CD8-positive, alpha-beta memory T cell (primary cell): ENCODE measurements at places on chromosomes 2 and 18. TPM values are rescaled to one million over a fixed set of nuclear protein-coding genes. Genes with fewer than 3 reads are reported as not detected.

- no peak for DNase-seq
- H3K4me3 ChIP-seq: no peak overlapping the region
- no peak overlapping the region for H3K27ac ChIP-seq
- H3K27me3 ChIP-seq: no peaks in the 10 kb centered on the region
Observed at GRCh38 chr18:12445554-12445953, 37.8 kb downstream of the PRELID3A start.

GRCh38 chr2:11914455-11914854 lies 168.0 kb downstream of the LPIN1 start:
- no peak overlapping the region for H3K27ac ChIP-seq
- no peak for DNase-seq
- H3K4me3 ChIP-seq: no peak overlapping the region
- H3K27me3 ChIP-seq: no peaks in the 10 kb centered on the region

DNA sequence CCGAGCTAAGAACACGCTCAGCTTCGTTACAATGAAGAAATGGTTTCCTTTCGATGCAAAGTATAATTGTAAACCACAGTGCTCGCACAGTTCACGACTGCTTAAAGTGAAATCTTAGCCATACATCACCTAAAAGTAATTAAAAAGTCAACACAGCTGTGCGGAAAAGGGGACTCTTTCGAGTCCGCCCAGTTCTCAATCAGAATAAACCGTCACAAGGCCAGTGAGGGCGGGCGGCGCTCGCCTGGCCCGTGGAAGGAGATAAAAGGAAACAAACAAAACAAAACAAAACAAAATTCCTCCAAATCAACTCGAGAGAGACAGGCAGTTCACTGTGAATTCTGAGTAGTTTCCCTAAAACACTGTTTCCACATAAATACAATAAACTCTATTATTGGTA lies 200.9 kb downstream of the TWIST2 start:
- no peaks in the 10 kb centered on the region for H3K36me3 ChIP-seq
- H3K27me3 ChIP-seq: no peaks in the 10 kb centered on the region
- no peaks in the 10 kb centered on the region for H3K4me1 ChIP-seq
- no peak overlapping the region for H3K4me3 ChIP-seq
- no peak for DNase-seq
- no peak overlapping the region for H3K27ac ChIP-seq

DNA sequence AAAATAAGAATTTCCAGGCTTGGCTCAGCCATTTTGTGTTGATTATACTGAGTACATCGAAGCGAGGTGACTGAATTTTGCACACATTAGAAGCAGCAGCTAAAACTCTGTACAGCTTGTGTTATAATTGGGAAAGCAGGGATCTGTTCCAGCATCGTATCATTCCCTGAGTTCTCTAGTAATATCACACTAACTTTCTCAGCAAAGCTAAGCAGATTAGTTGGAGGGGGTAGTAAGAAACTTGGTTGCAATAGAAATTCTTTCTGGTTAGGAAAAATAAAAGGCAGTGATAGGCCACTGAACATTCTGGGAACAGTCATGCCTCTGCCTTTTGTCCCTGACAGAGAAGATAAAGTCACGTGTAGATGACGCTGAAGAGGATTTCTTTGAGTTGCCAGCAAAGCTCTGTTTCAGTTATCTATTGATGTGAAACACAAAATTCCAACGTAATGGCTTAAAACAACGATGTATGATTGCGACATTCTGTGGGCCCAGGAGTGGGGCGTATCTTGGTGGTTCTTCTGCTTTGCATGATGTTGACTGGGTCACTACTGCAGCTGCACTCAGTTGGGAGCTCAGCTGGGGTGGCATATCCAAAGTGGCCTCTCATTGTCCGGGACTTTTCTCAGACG lies 202.1 kb upstream of the MEX3C start:
- H3K4me1 ChIP-seq: no peaks in the 10 kb centered on the region
- H3K4me3 ChIP-seq: no peak overlapping the region
- no peak overlapping the region for H3K27ac ChIP-seq
- no peaks in the 10 kb centered on the region for H3K36me3 ChIP-seq
- DNase-seq: no peak
- H3K27me3 ChIP-seq: no peaks in the 10 kb centered on the region

The TOGARAM2 gene
- total RNA-seq: 5.2 TPM
